Skin of body (tissue), 3 donors: ENCODE measurements at places on chromosomes 6 and 20.

- no peak for DNase-seq
These were observed 75.9 kb downstream of the EDN3 start for GRCh38 chr20:59376109-59376841.

GRCh38 chr6:15713325-15713724 is 50.5 kb upstream of the DTNBP1 start:
- no peak for DNase-seq

DNA sequence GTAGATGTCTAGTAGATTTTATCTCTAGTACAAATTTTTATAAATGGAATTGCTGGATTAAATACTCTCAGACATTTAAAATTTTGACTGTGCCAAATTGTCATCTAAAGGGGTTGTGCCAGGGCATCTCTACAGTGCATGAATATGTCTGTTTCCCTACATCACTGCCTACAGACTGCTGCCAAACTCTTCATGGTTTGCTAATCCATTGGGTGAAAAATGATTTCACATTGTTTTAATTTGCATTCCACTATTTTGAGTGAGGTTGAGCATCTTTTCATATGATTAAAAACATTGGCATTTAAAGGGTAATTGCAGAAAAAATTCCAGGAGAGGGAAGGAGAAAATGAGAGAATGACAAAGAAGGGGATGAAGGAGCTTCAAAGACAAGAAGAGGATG is 267.7 kb upstream of the RNF24 start:
- no peak for DNase-seq

GRCh38 chr20:25032065-25032477 is 25.9 kb downstream of the ACSS1 start:
- no peak for DNase-seq

DNA sequence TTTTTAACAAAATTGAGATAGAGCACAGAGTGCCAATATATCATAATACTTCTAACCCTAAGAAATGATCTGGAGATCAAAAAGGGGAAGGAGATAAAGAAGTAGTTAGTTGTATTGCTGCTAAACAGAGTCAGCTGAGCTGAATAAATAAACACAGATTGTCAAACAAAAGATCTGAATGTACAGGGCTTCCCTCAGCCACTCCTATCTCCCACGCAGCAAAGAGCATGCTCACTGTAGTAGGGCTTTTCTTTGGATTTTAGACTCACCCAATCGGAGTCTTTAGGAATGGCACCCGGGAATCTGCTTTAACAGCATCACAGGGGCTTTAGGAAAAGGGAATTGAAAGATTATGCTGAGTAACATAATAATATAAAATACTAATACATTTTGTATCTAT is 222.2 kb upstream of the STXBP5 start:
- DNase-seq, result no peak

DNA sequence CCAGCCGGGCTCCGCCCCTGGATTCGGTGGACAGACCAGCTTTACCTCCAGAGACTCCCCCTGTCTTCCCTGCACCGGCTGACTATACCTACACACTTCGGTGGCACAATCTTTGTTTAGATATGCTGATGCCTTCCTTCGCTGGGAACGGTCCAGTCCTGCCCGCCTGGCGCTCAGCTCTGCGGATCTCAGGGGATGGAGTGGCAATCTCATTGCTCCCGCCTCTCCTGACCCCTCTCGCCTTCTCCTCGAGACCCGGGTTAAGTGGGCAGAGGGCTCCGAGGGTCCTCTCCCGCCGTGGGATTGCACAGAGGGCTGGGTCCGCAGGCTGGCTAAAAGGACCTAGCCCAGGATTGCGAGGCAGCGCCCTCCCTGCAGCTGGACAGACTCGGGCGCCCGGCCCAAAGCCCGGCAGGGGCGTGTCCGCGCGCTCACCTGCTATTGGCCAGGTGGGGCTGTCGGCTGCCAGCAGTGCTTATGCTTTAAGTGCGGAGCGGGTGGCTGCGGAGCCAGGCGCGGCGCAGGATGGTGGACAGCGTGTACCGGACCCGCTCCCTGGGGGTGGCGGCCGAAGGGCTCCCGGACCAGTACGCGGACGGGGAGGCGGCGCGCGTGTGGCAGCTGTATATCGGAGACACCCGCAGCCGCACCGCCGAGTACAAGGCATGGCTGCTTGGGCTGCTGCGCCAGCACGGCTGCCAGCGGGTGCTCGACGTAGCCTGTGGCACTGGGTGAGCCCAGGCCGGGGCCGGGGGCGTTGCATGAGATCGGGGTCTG is at the start of gene GNMT:
TSS of gene GNMT (plus strand) at position 512 of the 777 bp plus-strand sequence. CDS start at position 526, 14 bp downstream.
- DNase-seq, result no peak

GRCh38 chr20:54061101-54061881 is 9.1 kb downstream of the BCAS1 start:
- DNase-seq, result peak; percentile 65

DNA sequence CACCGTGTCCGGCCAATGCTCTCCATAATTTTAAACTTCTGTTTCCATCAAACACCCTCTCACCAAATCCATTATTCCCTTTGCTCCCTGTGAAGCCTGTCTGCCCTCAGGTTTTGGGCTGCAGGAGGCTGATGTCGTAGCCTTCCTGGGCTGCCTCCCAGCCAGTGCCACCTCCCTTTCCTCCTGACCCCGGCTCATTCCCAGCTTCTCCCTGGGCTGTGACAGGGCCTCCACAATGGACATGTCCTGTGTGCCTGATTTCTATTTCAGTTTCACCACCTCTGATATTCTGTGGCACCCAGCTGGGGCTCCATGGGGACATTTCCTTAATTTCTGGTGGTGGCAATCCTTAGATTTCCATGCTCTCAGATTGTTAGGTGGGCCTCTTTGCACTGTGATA is 28.8 kb downstream of the IL20RA start:
- no peak for DNase-seq

- DNase-seq, result no peak
These were observed 172.1 kb upstream of the ARG1 start for GRCh38 chr6:131400779-131401496.

- no peak for DNase-seq
These were observed 76.8 kb downstream of the CNKSR3 start for GRCh38 chr6:154433477-154434241.

DNA sequence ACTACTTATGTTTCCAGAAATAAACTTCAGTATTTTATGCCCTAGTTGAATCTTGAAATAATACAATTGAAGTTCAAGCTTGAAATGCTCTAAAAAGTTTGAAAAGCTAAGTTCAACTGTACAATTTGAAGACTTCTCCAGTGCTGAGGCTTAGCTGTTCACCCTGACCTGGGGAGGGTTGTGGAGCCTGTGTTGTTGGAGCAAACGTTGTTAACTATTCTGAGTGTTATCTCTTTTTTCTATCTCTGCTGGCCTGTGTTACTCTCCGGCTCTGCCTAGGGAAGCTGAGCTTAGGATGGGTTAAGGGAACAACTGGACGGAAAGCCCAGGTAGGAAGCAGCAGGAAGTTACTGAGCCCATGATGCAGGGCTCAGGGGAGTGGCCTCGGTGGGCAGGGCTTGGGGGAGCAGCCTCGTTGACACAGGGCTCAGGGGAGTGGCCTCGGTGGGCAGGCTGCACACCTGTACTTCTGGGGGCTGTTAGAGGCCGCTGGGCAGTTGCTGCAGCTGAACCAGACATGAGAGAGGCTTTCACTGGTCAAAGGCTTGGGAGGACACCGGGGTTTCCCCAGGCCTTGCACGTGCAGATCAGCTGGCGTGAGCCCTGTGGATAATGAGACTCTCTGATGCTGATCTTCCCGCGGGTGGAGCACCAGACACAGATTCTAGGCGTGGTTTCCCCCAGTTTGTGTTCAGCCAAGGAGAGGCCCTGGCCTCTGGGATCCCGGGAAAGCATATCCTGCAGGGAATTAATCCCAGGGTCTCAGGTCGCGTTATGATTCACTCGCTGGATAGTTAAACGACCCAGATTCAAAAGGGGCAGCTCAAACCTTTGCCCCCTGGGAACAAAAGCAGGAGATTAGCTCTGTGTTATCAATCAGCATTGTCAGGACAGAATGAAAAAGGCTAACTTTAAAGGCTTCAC is 58.9 kb downstream of the ERMARD start:
- DNase-seq, result no peak

GRCh38 chr6:142746524-142746923 is 198.5 kb downstream of the HIVEP2 start:
- DNase-seq, result no peak

- DNase-seq, result no peak
These were observed 184.0 kb downstream of the PDE7B start for GRCh38 chr6:136035378-136036070.

DNA sequence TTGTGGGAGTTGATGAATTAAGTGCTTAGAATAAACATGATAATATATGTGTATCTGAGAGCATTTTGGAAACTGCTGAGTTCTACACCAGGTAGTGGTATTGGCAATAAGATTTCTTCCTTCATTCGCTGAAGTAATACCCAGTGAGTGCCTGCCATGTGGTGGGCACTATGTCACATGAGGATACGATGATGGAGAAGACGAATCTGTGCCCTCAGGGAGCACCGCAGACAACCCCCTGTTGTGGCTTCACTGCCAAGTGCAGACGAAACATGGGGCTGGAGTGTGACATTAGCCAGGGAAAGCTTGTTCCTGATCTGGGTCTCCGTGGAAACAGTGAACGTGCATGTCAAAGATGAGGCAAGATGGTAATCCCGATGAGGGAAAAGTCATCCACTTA is 7.9 kb downstream of the ZNF76 start:
- DNase-seq, result no peak

DNA sequence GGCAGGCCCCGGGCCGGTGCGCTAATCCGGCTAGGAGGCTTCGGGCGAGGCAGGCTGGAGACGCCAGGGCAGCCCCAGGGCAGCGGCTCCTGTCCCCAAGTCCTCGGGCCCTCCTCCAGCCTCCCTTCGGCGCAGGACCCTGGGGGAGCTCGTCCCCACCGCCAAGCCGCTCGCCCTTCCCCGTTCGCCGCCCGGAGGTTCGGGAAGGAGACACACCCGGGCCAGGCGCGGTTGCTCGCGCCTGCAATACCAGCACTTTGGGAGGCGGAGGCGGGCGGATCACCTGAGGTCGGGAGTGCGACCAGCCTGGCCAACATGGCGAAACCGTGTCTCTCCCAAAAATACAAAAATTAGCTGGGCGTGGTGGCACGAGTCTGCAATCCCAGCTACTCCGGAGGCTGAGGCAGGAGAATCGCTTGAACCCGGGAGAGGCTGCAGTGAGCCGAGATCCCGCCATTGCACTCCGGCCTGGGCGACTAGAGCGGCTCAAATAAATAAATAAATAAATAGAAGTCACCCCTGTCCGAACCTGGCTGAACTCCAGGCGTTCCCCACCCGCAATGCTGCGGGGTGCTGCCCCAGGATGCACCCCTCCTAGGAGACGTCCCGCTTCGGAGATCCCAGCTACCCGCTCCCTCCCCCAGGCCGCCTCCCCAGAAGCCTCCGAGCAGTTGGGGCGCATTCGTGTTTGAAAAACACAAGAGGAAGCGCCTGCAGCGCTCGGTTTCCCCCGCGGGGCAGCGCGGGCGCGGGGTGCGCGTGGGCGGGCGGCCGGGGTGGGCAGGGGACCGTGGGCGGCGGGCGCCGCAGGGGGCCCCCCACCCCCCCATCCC is 27.5 kb downstream of the SERPINB9 start:
- DNase-seq, result no peak

GRCh38 chr6:157679605-157680580 is 143.2 kb upstream of the SNX9 start:
- DNase-seq, result peak; percentile 6

DNA sequence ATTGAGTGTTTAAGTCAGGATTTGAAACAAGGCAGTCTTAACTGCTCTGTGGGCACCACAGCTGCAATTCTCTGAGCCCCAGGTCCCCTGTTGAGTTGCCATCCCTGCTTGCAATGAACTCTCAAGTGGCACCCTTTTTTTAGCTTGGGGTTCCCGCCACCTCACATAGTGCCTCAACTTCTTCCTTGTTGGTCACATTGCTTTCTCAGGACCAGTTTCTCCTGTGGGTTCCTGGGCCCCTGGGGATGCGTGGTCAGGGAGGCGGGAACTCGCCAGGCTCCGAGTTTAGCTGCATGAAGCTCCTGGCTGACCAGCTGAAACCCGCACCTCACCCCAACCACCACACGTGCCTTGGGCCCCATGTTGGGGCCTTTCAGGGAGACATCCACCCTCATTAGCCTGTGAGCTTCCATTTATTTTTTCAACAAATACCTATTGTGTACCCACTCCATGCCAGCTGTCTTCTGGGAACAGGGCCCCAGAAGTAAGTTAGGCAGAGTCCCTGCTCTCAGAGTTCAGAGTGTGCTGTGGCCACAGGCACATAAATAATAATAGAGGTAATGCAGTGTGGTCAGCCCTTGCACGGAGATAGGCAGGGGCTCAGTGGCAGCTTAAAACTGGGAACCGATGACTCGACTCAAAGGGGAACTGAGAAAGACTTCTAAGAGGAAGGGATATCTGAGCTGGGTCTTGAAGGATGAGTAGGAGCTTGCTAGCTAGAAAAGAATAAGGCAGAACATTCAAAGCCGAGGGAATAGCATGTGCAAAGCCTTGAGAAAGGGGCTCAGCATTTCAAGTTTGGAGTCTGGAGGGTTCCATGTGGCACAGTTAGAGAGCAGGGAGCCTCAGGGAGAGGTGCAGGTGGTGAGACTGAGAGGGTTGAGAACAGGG is 33.9 kb upstream of the FAM83D start:
- DNase-seq, result no peak

DNA sequence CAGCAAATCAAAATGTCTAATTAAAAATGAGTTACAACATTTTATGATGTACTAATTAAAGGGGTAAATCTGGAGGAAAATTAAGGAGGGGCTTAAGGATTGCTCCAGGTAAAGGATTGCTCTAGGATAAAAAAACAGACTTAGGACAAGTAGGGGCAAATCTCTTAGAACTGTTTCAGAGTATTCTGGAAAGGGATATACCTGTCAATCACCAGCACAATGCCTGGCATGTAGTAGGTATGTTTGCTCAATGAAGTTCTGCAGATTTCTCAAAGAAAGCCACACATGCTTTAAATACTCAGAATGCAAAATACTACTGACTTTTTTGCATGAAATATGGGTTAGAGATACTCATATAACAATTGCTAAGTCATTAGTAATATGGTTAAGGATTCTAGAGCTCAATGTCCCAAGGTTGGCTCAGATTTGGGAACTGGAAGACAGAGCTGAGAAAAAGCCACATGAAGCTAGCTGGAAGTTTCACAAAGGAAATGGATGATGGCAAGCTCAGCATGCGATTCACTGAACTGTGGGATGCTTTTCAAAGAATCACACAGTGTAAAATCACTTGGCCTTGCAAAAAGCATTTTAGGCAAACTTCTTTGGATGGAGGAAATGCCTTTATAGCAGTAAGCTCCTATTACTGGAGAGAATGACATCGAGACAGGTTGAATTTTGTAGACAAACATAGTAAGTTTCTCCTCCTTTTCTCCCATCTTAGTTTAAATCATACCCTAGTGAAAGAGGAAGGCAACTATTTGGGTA is 72.8 kb downstream of the MAP3K5 start:
- DNase-seq, result no peak

GRCh38 chr20:50551288-50551687 is 41.1 kb downstream of the PTPN1 start:
- no peak for DNase-seq

GRCh38 chr6:1619673-1620503 is 10.2 kb downstream of the FOXC1 start:
- DNase-seq, result no peak

GRCh38 chr6:10268611-10269310 is 146.1 kb downstream of the TFAP2A start:
- DNase-seq, result no peak
